GM19239 (cell line): ENCODE measurements at places on chromosomes 7 and 10.

DNA sequence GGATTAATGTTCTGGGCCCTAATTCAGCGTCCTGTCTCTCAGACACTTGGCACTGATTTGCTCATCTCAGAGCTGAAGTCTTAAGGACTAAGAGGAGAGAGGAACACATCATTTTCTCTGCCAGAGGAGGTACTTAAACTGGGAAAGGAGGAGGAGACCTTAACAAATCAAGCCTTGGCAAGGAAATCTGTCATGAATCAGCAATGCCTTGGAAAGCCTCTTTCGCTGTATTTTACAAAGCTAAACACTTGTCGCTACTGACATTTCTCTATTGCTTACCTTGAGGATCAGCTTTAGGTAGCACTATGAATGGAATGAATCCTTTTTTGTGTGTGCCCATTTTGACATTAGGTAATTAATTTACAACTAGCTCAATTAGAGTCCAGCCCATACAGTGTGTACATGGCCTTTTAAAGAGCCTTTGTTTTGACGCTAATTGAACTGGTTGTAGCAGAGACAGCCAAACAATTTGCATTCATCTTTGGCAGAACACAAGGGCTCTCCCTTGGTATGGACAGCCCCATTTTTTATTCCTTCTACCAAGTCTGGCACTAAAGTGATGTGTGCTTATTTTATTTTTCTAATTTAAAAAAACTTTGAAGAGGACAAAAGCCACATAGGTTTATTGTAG lies 37.4 kb downstream of the AUTS2 start:
- no peak for DNase-seq

GRCh38 chr10:123139521-123140163 lies 3.9 kb downstream of the HMX3 start:
- DNase-seq = no peak

GRCh38 chr7:109663806-109664205 lies 1094.1 kb downstream of the DNAJB9 start:
- no peak for DNase-seq

DNA sequence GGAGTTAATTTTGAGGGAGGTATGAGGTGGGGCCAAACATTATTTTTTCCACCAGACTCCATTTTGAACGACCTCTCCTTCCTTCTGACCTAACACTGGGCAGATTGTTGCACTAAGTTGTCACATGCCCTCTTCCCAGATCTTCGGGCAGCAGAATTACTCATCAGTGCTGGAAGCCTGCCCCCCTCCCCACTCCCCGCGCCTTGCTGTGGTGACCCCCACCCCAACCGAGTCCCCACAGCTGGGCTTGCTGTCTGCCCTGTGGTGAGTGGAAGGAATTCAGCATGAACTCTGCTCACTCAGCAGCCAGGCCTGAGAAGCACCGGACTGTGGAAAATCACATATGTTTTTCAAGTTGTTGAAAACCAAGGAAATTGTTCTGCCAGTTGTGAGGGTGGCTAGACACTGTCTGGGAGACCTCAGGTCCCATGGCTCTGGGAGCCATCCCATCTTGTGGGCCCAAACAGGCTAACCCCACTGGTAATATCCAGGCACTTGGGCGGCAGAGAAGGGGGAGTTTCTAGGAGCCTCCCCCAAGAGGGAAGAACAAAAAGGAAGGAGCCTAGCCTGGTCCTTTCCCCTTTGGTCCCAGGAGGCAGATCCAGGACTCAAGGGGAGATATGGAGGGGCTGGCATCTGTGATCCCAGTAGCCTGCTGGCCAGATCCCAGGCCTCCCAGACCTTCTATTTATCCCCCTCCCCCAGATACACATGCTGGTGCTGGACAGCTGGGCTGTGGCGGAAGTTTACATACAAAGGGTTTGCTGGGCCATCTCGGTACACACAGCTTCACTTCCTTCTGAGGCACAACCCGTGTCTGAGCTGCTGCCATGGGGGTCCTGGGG lies 3.5 kb upstream of the AEBP1 start:
- no peak for DNase-seq

DNA sequence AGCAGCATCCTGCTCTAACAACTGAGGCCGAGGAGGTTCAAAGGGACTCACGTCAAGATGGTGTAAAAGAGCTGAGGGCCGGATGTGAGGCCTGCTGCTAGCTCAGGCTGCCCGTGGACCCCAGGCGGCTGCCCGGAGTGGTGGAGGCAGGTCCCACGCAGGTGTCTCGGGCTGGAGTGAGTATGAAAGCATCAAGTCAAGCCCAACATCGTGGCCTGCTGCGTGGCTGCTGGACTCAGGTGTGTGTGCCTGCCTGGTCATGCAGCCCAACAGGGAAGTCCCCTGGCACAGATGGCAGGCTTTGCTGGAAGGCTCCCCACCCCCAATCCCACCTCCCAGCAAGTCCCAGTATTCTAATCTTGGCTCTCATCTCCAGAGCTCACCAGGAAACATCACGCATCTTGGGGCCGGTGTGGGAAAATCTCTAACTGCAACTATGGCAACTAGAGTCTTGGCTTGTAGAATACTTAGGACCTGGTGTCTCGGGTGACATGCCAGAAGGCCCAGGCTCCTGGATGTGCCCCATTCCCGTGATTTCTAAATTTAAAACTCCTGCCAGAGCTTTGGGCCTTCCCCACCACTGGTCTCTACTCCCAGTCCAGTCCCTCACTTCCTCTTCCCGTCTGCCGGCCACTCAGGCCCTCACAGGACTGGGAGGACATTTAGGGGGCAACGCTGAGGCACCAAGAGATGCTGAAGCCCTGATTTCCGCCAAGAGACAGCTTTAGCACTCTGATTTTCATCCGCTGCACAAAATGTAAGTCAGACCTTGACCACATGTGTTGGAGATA lies 85.9 kb downstream of the PRKAG2 start:
- no peak for DNase-seq

DNA sequence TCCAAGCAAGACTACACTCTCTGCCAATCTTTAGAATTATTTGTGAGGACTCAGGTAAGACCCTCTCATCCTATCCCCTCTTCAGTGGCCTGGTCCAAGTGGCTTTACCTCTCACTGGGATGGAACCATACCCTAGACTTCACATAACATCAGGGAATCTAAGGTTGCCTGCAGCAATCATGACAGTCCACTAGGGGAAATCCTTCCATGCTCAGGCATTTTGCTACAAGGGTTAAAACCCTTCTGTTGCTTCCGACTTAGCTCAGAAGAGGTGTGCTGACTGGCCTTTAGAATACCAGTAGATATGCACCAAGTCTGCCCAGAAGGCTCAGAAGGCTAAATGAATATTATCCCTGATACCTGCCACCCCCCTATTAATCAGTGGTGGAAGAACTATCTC lies 24.9 kb upstream of the NPS start:
- DNase-seq = no peak

- DNase-seq = no peak
These were observed 75.9 kb downstream of the GLI3 start for GRCh38 chr7:42161110-42161509.
